ENCODE measurements at places on chromosomes 13 and 19. TPM values are rescaled to one million over a fixed set of nuclear protein-coding genes. Genes with fewer than 3 reads are reported as not detected.

Gene GAPDHS
- not detected for total RNA-seq

Gene ZNF223
- total RNA-seq, result 1.7 TPM

Gene CGB5
- not detected for total RNA-seq

Gene GPR180
- 6.2 TPM for total RNA-seq

Gene SOX21
- not detected for total RNA-seq

Gene KATNAL1
- total RNA-seq, result 4.6 TPM

Gene ZNF154
- not detected for total RNA-seq

Gene KCTD12
- total RNA-seq, result 2.0 TPM

Gene DHDH
- total RNA-seq, result not detected

Gene EDNRB
- 11.2 TPM for total RNA-seq

Gene KLF1
- not detected for total RNA-seq

Gene SHANK1
- total RNA-seq, result 0.77 TPM

Gene ABCA7
- total RNA-seq, result 4.0 TPM

Gene UGGT2
- total RNA-seq, result 38.6 TPM

Gene FFAR1
- 0.16 TPM for total RNA-seq

Gene TGFBR3L
- 1.1 TPM for total RNA-seq

Gene HIF3A
- not detected for total RNA-seq

Gene PEAK3
- total RNA-seq, result not detected

Gene DAZAP1
- 154 TPM for total RNA-seq

Gene SRRM5
- total RNA-seq, result 0.30 TPM

Gene C13orf42
- not detected for total RNA-seq

Gene HNRNPUL1
- 217 TPM for total RNA-seq

Gene CAPN12
- 0.91 TPM for total RNA-seq

Gene RNF17
- 0.37 TPM for total RNA-seq

Gene PABPC3
- total RNA-seq, result 0.04 TPM

Gene BEST2
- total RNA-seq, result not detected

Gene OR7C1
- 0.30 TPM for total RNA-seq

Gene MARK4
- 12.9 TPM for total RNA-seq
